AG09309 (cell line): ENCODE measurements at places on chromosomes 2 and 18.

- no peak for DNase-seq
Measured at GRCh38 chr2:134261398-134262131, 7.7 kb downstream of the MGAT5 start.

GRCh38 chr2:133518700-133519344 lies 49.4 kb downstream of the NCKAP5 start:
- no peak for DNase-seq

- DNase-seq, result no peak
Measured at GRCh38 chr18:36872329-36872728, 43.4 kb downstream of the KIAA1328 start.

GRCh38 chr2:179558010-179558934 lies 293.6 kb upstream of the SESTD1 start:
- DNase-seq, result no peak

DNA sequence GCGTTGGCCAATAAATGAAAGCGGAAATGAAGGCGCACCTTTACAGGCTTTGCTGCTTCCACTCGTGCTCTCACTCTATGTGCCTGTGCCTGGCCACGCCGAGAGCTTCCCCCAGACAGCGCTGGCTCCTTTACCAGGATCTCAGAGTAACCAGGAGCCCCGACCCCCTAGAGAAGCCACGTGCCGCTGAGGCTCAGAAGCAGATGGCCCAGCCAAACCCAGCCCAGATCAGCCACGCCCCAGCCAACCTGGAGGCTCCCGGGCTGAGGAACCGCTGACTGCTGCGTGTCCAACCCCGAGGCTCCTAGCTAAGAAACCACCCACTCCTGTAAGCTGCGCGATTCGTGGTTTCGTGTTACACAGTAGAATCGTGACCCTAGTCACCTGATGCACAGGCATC lies 199.3 kb downstream of the NCK2 start:
- DNase-seq, result no peak
